Ureter (tissue), 1 donor: ENCODE measurements at places on chromosomes 5 and 9. TPM values are rescaled to one million over a fixed set of nuclear protein-coding genes. Genes with fewer than 3 reads are reported as not detected.

GRCh38 chr5:175698401-175699115 lies 40.7 kb downstream of the HRH2 start:
- no peak for DNase-seq

DNA sequence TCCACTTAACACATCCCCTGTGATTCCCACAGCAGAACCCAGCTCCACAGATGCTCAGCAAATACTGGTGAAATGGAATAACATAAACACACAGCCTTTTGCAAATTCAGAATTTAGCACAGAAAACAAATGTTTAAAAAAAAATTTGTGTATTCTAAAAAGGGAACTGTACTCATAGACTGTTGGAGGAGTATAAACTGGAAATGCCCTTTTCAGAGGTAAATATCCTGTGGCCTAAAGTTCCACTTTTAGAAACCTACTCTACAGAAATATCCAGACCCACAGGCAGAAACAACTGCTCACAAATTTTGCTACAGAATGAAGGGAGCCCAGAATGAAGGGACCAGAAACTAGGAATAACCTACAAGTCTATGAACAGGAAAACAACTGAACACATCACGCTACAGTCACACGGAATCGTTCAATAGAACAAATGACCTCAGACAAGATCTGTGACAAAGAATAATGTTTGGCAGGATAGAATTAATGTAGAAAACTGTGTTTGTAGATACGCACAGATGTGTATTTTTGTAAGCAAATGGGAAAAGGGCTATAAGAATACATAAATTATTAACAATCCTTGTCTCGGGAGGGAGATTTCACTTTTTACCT lies 78.5 kb downstream of the SHB start:
- no peak for DNase-seq

DNA sequence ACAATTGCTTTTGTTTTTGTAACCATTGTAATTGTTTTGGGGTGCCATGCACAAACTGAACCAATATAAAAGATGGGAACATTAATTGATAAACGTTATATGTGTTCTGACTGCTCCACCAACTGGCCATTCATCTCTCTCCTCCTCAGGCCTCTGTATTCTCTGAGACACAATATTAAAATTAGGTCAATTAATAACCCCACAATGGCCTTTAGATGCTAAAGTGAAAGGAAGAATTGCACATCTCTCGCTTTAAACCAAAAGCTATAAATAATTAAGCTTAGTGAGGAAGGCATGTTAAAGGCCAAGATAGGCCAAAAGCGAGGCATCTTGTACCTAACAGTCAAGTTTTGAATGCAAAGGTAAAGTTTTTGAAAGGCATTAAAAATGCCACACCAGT lies 448.4 kb upstream of the ITGA1 start:
- no peak for DNase-seq

- DNase-seq, result no peak
These were observed 21.6 kb downstream of the ANKS6 start for GRCh38 chr9:98774746-98775145.

- DNase-seq, result no peak
These were observed 1741.8 kb upstream of the CDH9 start for GRCh38 chr5:28780083-28780692.

- no peak for DNase-seq
These were observed 13.2 kb upstream of the FAM120AOS start for GRCh38 chr9:93466416-93467061.

GRCh38 chr5:28275931-28276330 lies 1237.5 kb upstream of the CDH9 start:
- no peak for DNase-seq

DNA sequence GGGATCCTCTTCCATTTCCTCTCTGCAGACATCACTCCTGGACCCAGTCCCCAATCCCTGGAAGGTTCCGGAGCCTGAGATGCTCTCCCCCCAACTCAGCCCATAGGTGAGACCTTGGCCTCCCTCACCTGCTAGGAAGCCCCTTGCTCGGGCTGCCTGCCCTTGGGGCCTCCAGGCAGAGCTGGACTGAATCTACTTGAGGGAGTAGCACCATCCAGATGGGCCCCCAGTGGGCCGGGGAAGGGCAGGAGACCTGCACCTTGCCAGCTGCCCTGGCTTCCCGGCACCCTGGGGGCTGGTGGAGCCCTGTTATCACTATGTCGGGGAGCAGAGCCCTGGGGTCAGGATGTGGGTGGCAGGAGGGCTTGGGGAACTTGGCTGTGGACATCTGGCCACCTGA lies 26.9 kb upstream of the TMEM250 start:
- no peak for DNase-seq

DNA sequence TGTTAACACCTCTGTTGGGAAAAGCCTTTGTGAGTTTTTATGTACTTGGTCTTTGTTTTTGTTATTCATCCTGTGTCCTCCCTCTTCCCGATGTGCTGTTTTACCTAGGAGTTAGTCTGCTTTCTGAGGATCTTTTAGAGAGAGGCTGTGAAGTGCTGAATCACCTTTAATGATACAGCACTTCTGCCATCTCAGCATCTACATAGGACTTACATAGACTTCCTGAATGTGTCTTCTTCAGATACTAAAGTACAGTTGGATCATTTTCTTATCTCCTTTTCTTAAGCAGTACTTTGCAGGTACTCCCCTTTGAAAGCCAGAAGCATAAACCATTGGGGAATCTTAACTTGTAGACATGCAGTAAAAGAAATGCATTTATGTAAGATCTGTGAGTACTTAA lies 31.5 kb downstream of the OTULIN start:
- DNase-seq, result no peak

DNA sequence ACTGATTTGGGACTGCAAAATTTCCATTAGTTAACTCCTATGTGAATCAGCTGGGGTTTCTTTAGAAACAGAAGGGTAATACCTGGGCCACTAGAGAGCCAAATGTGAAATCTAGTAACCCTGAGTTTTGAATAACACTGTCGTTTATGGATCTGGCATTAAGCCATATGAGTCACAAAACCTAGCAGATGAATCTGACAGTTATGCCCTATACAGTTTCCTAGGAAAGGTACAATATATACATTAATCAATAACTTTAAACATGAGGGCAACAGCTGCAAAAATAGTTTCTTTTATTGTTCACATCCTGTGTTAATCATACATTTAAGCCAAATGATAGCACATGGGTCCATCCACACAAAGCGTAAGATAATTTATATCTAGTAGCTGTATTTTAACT lies 56.9 kb downstream of the PAM start:
- DNase-seq, result no peak

DNA sequence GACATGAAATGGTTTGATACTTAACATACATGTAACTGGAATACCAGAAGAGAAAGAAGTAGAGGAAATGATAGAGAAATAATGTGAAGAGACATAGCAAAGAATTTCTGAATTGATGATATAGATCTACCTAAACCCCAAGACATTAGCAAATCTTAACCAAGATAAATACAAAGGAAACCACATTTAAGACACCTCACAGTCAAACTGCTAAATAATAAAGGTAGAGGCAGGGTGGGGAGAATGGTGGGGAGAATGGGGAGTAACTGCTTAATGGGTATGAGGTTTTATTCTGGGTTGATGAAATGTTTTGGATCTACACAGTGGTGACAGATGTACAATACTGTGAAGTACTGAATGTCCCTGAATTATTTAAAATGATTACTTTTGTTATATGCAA lies 17.5 kb downstream of the CARNMT1 start:
- DNase-seq, result no peak

DNA sequence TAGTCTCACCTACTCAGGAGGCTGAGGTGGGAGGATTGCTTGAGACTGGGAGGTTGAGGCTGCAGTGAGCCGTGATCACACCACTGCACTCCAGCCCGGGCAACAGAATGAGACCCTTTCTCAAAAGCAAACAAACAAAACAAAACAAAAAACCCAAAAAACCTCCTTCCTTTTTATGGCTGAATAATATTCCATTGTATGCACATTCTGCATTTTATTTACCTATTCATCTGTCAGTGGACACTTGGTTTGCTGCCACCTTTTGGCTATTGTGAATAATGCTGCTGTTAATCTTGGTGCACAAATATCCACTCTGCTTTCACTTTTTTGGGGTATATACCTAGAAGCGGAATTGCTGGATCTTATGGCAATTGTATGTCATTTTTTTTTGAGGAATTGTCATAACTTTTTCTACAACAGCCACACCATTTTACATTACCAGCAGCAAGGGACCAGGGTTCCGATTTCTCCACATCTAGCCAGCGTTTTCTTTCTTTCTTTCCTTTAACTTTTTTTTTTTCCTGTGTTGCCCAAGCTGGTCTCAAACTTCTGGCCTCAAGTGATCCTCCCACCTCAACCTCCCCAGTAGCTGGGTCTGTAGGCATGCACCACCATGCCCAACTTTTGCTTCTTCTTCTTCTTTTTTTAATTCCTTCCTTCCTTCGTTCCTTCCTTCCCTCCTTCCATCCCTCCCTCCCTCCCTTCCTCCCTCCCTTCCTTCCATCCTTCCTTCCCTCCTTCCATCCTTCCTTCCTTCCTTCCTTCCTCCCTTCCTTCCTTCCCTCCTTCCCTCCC lies 30.6 kb downstream of the NKX2-5 start:
- DNase-seq, result no peak

DNA sequence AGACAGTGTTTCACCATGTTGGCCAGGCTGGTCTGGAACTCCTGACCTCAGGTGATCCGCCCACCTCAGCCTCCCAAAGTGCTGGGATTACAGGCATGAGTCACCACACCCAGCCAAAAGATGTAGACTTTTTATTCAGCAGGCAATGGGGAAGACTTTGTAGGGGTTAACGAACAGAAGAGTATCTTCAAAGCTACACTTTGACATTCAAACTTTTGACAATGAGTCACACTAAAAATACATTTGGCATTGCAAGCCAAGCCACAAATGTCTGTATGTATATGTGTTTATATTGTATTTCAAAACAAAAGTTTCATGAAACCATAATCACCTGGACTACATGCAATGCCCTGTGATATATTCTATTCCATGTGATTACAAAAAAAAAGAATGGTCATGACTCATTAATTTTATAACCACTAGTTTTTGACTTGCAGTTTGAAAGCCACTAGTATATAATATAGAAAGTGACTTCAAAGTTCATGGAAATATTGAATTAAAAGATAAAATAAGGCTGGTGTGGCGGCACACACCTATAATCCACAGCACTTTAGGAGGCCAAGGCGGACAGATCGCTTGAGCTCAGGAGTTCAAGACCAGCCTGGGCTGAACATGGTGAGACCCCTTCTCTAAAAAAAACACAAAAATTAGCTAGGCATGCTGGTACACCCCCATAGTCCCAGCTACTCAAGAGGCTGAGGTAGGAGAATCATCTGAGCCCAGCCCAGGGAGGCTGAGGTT lies 8.3 kb downstream of the DIMT1 start:
- DNase-seq, result no peak

DNA sequence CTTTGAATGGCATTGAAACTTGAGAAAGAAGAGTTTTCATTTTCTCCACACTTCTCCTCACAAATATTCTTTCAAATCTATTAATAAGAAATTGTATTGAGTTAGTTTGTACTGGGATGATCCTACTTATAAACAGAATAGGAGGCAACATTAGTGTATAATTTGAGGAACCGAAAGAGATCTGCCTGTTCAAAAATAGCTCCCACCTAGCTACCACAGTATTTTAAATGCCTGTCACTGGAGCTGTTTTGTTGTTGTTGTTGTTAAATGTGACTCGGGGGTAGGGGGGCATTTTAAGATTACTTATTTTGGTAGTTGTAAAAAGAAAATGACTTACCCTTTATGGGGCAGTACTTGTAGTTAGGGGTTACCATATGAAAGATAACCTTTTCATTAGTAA lies 20.1 kb upstream of the HAPLN1 start:
- DNase-seq, result no peak

Gene GARIN3
- total RNA-seq, result not detected

Gene PCDHB8
- 1.7 TPM for total RNA-seq
